ENCODE measurements at places on chromosomes 2 and 18.

- DNase-seq = no peak
Observed at GRCh38 chr2:185433824-185434223, 304.8 kb upstream of the FSIP2 start.

DNA sequence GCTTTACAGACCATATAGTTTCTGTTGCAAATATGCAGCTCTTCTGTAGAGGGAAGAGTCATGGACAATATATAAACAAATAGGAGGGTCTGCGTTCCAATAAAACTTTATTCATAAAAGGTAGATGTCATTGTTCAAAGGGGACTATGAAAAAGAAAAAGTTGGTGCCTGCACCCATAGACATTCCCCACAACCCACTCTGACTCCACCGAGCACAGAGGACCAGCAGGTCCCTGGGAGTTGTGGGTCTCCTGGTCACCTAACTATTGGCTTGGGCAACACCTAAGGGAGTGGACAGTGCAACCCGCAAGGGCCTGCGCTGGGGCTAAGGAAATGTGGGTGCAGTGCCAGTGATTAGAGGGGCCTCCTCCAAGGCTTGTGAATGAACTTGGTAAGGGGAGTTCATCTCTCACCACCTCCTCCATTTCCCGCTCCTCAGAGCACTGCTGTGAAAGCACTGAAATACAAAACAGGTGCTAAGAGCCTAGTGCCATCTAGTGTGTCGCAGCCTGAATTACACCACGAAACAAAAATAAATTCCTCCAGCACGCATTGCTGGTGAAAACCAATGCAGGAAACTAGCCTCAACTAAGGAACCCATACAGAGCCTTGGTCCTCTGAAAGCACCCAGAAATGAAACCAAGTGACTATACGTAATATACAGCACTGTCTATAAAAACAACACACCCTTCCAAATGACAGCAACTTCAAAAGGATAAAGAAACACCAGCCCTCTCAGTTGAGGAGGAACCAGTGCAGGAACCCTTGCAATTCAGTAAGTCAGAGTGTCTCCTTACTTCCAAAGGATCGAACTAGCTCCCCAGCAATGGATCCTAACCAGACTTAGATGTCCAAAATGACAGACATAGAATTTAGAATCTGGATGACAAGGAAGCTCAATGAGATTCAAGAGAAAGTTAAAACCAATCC, 166.6 kb downstream of the RNF144A start:
- no peak for DNase-seq

- no peak for DNase-seq
Observed at GRCh38 chr18:6683112-6683876, 46.2 kb upstream of the ARHGAP28 start.

DNA sequence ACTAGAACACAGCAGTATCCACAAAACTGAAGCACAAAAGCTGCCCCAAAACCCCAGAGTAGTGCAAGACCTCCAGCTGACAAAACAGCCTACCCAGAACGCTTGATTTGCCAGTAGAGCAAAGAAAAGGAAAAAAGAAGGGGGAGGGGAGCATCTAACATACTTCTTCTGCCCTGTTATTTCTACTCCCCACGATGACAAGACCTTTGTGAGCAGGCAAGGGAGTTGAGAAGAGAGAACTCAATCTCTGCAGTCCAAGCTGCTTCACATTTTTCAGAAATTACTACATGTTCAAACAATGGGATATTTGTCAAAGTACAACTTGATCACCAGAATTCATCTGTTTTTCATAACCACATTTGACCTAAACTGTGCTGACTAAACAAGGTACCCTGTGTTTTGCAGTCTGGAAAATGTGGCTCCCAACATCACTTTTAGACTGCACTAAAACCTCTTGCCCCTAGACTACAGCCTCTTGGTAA, 286.7 kb downstream of the EXOC6B start:
- no peak for DNase-seq

GRCh38 chr2:140122001-140122400, 1341.8 kb upstream of the NXPH2 start:
- DNase-seq = no peak

GRCh38 chr2:80086831-80087230, 217.7 kb downstream of the LRRTM1 start:
- DNase-seq = no peak

- DNase-seq = no peak
Observed at GRCh38 chr2:167818521-167818920, 428.9 kb downstream of the STK39 start.

DNA sequence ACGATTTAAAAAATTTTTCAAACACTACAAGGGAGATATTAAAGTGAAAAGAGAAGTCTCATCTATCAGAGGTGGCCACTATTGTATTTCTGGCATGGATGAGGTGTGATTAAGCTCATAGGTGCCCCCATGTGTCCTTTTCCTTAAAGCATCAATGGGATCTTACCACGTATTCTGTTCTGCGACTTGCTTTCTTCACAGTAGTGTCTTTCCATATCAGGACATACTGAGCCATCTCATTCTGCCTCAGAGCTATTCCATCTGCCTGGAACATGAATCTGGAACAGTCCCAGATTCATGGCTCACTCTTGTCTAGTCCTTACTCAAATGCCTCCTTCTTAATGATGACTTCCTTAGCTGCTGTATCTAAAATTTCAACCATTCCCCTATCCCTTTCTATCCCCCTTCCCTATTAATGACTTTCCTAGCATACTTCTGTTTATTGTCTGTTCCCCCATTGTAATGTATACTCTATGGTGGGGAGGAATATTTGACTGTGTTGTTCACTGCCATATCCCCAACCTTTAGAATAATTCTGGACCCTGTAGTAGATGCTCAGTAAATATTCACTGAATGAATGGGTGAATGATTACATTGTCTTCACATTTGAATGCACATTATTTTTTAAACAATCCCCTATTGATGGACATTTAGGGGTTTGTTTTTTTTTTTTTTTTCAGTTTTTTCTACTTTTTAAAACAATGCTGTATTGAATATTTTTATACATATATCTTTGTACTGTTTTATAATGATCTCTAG, 11.1 kb downstream of the STAMBP start:
- no peak for DNase-seq

- no peak for DNase-seq
Observed at GRCh38 chr18:71329114-71329513, 1040.3 kb downstream of the SOCS6 start.

- no peak for DNase-seq
Observed at GRCh38 chr2:127661949-127662510, 13.3 kb downstream of the LIMS2 start.

- no peak for DNase-seq
Observed at GRCh38 chr2:237596520-237597195, 6.1 kb upstream of the RAB17 start.

DNA sequence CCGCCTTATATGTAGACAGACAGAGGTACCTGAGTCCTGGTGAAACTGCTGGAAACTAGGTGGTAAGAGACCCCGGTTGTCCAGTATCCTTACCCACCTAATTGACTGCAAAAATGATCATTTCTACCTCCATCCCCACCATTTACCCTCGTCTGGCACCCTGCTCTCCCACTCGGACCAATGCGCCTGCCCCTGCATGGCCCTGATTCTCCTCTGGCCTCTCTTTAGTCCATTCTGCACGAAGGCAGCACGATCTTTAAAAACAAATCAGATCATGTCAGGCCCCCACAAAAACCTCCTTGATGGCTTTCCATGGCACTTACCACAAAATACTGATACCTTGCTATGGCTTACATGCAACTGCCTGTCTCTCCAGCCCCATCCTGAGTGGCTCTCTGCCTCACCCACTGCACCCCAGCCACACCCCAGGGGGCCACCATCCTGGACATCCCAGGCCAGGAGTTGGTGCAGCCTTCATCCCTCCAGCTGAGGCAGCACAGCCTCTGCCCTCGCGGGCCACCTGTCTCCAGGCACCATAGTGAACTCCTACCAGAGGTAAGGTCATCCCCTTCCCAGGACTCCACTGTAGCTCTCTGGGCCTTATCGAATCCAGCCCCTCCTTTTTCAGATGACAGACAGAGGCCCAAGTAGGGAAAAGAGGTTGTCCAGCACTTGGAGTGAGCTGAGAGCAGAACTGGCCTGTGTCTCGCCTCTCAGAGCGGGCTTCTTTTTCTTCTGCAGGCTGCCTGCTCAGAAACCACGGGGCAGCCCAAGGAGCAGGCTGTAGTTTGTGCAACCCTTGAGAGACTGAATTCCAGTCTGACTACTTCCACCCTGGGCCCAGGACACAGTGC, 12.3 kb upstream of the CIB4 start:
- no peak for DNase-seq

DNA sequence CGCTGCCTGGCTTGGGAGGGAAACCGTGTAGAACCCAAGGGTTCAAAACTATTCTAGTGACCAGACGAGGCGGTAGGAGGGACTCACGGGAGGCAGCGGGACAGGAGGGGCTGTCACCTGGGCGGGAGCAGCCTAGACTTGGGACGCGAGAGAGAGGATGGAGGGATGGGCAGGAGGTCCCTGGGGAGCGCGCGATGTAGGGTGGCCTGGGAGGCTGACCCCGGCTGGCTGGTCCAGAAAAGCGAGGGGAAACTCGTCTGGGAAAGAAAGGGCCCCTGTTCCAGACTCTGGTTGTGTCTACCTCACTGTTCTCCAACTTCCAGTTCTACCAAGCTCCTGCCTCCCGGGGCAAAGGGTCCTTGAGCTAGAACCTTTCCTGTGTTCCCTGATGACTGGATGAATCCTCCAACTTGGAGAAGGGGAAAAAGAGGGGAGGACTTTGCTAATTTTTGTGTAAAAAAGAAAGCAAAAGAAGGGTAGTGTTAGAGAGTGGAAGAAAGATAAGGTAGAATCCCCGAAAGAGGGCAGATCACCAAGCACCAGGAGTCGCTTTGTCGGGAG, 1.4 kb downstream of the DOK6 start:
- DNase-seq = no peak

- no peak for DNase-seq
Observed at GRCh38 chr18:9612215-9612830, 2.0 kb downstream of the PPP4R1 start.

DNA sequence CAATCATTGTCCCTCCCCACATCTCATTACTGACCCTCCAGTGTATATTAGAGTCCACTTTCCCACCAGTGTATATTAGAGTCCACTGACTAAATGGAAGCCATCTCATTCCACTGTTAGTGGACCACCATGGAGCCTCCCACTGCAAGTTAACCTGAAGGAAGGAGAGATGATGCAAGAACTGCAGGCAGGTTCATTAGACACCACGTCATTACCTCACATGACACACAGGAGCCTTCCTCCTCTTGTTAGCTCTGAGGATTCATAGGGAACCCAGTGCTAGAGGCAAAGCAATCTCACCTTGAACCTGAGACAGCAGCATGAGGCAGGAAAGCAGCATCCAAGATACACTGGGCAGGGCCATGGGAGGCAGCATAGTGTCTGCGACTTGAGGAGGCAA, 523 bp downstream of the REG3A start:
- DNase-seq = no peak

GRCh38 chr2:22487541-22487940, 897.4 kb upstream of the KLHL29 start:
- no peak for DNase-seq

GRCh38 chr18:74949611-74950010, 259.3 kb downstream of the PTGR3 start:
- no peak for DNase-seq

- DNase-seq = no peak
Observed at GRCh38 chr2:116510117-116510671, 1304.3 kb upstream of the DDX18 start.

DNA sequence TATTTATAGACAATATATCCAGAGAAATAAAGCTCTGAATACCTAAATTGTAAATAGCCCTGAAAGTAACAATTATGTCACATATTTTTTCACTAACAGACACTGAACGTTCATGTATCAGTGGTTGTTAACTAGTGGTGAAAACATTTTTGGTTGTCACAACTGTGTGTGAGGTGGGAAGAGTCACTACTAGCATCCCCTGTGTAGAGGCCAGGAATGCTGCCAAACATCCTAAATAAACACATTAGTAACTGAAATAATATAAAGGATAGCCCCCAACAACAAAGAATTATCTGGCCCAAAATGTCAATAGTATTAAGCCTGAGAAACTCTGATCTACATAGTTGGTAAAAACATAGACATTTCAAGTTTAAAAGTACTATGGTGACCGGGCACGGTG, 64.5 kb downstream of the ROCK1 start:
- no peak for DNase-seq

GRCh38 chr2:145088756-145089155, 568.8 kb upstream of the ZEB2 start:
- DNase-seq = no peak

- DNase-seq = no peak
Observed at GRCh38 chr2:26462100-26462499, 15.8 kb downstream of the OTOF start.

DNA sequence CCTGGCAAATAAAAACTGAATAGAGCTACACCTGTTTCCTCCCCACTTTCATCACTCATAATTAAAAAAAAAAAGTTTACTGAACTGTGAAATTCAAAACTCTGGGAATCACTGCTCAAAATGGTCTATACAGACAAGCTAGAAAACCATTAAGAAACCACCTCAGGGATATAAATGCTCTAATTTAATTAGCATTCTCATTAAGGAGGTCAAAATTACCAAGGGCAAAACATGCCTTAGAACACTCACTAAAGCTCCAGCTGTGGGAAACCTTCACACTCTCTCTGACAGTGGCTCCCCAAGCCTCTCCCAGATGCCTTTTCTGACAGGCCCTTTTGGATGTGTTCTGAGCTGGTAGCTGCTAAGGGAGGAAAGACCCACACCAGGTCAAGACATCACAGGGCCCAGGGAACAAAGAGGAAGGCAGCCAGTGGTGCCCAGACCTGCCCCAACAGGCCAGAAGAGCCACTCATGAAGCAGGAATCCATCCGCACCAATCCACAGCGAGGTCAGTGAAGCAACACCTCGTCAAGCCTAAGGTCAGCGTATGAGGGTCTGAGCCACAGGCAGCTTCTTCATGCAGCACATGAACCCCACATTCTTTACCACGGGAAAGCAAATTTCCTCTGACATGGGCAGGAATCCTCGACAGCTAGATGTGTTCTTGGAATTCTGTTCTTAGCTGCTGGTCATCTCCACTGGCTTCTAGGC, 35.6 kb downstream of the XDH start:
- no peak for DNase-seq

DNA sequence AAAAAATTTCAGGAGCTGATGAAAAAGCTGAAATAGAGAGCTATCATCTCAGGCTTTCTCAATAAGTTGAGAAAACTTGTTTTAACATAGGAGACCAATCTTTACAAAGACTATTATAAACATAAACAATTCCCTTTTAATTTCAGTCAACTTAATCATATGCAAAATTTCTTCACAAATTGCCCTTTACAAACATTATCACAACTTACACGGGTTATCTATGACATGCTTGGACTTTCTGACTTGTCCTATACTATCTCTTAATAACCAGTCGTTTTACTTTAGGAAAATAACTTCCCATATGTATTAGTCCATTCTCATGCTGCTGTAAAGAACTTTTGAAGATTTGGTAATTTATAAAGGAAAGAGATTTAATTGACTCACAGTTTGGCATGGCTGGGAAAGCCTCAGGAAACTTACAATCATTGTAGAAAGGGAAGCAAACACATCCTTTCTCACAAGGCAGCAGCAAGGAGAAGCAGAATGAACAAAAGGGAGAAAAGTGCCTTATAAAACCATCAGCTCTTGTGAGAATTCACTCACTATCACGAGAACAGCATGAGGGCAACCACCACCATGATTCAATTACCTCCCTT, 1583.7 kb upstream of the CELF4 start:
- no peak for DNase-seq

Data from GOT3 (cell line).